Kasumi-1 (cell line): ENCODE measurements at places on chromosomes 1 and 21.

DNA sequence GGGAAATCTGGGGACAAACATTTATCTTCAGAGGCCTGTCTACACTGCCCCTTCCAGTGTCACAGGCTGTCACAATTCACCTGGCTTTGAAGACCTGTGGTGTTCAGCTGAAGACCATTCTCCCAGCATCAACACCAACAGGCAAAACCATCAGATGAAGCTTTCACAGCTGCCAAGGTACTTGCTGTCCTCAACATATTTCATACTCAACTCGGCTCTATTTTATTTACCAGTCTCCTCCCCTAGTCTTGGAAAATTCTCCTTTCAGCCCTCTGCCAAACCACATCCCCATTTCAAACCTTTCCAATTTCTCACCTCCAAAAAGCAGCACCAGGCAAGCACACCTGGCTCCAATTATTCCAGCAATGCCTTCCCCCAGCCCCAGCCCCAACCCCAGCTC is 108.8 kb downstream of the TGFBR3 start:
- DNase-seq, result no peak

DNA sequence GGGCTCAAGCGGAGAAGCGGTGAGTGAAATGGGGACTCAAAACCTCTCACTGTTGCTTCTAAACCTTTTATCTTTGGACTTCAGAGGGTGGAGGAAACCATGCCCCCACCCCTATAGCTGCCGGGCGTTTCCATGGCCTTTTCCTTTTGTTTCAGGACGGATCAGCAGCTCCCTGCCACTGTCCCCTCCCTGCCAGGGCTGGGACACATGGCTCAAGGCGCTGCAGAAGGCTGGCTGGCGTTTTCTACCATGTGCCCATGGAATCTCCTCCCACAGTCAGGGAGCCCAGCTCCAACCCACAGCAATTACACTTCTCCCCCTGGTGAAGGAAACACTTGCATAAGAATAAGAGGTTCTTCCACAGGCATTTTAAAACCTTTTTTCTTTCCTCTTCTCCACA is 812.7 kb downstream of the PLA2G4A start:
- no peak for DNase-seq

DNA sequence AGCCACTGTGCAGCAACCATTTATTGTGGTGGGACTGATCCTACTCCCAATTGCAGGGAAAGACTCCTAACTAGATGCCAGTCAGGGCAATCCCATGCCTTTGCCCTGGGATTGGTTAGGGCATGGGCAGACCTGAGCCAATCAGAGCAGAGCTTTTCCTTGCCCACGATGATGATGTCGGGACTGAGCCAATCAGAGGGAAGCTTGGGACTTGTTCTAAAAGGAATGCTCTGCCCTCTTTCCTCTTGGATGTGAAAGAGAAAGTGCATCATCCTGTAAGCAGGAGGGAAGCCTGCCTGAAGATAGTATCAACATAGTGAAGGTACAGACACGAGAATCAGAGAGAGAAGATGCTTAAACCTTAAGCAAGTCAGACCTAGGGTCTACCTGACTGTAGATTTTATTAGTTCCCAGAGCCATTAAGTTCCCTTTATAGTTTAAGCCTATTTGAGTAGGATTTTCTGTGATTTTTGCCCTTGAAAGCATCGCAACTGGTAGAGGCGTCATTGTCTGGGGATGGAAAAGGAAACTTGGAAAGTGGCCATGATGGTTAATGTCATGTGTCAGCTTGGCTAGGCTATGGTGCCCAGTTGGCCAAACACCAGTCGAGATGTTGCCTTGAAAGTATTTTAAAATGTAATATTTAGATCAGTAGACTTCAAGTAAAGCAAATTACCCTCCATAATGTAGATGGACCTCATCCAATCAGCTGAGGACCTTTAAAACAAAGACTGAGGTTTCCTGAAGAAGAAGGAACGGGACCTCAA is 19.9 kb downstream of the IRF2BP2 start:
- DNase-seq, result no peak

DNA sequence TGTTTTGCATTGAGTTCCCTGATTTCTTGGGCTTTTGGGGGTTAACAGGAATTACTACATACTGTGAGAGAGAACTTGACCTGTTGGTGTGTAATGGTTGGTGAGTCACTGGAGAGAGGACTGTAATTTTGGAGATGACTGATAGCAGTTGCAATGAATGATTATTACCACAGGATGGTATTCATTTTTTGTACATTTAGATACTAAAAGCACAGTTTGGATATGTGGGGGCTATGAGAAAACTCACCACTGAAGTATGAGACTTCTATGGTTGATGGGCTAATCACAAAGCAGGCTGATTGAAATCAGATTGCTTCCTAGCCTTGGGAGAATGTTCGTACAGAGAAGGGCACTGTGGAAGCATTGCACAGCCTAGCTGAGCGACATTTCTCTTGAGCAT is 1571.3 kb upstream of the PRMT6 start:
- DNase-seq, result no peak

- DNase-seq, result no peak
Observed at GRCh38 chr1:207352554-207352953, 31.1 kb downstream of the CD55 start.

- no peak for DNase-seq
Observed at GRCh38 chr1:201540846-201541735, 2.2 kb downstream of the NAV1 start.

- no peak for DNase-seq
Observed at GRCh38 chr1:63645317-63645716, 52.1 kb downstream of the PGM1 start.

DNA sequence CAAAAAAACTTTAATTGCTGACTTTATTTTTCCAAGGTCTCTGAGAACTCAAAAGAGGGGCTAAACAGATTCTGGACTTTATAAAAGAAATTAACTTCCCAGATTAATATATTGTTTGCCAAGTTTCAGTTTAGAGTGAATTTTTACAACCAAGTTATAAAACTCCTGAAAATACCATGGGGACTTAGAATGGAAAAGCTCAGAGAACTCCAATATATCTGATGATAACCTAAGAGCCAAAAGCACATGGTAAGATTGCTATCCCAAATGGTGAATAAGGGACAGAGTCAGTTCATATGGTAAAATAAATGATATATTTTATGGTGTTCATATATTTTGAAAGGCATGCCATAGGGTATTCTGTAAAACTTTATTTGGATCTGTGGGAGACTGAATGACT is 470.9 kb downstream of the TTLL7 start:
- DNase-seq, result no peak

DNA sequence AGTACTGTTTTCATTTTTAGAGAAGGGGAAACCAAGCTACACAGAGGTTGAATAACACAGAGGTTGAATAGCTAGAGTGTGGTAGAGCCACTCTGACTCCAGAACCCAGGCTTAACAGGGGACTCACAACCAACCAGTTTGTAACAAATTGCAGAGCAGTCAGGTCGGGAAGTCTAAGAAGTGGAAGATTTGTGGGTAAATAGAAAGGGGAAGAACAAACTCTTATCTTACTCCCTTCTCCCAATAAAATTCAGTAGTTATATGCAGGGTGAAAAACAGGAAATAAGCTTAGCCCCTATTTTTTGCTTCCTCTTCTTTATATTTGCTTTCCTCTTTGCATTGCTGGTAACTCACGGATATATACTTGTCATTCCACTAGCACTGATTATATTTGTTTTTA is 23.2 kb downstream of the CDC42 start:
- peak; percentile 96 for DNase-seq

GRCh38 chr1:21886486-21887215 is 50.5 kb downstream of the HSPG2 start:
- no peak for DNase-seq

DNA sequence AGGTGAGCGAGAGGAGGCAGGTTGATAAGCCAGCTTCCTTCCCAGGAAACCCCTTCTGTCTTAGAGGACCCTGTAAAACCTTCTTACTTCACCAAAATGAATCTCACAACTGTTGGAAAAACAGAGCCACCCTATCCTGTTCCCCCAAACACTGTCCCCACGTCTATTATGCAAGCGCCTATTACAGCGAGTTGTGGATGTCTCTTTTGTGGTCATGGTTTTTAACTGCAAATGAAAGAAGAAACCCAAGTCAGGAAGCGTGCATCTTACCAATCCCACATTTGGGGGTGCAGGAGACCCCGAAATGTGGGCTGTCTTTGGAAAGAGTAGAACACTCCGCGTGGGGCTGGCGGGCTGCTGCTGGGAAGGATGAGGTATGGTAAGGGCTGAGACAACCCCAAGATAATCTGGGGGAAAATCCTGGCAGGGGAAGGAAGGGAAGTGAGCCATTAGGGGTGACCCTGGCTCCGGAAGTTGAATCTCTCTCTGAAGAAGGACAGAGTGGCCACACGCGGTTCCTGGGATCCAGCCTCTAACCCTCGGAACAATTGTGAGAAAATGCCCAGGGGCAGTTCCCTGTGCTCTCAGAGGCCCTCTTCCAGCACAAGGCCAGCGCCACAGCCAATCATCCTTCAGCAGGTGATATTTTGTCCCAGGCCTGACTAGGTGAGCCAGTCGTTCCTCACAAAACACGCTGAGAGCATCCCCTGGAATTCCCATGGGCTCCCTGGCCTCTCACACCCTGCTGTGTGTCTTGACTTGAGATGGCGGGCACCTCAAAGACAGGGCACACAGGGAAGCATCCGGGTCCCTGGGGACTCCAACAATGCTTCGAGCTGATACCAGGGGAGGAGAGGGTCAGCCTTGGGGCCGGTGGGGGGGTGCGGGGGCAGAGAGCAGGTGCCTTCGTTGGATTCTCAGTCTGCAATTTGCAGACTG is 168.5 kb upstream of the IRF2BP2 start:
- DNase-seq, result peak; percentile 95

- no peak for DNase-seq
Observed at GRCh38 chr21:41950941-41951351, 2.9 kb downstream of the C2CD2 start.

GRCh38 chr1:200359610-200360163 is 50.1 kb downstream of the ZNF281 start:
- peak; percentile 43 for DNase-seq

- DNase-seq, result no peak
Observed at GRCh38 chr1:24949331-24949881, 19.3 kb upstream of the RUNX3 start.

GRCh38 chr1:242784807-242785206 is 260.3 kb upstream of the PLD5 start:
- DNase-seq, result no peak
